ENCODE measurements at places on chromosomes 5 and 9. TPM values are rescaled to one million over a fixed set of nuclear protein-coding genes. Genes with fewer than 3 reads are reported as not detected.

GRCh38 chr5:119470851-119471451 lies 18.7 kb downstream of the HSD17B4 start:
- DNase-seq: no peak

The TOR1A gene
- 15.2 TPM for total RNA-seq

GRCh38 chr9:93596399-93596798 lies 20.0 kb downstream of the PHF2 start:
- no peak for DNase-seq

DNA sequence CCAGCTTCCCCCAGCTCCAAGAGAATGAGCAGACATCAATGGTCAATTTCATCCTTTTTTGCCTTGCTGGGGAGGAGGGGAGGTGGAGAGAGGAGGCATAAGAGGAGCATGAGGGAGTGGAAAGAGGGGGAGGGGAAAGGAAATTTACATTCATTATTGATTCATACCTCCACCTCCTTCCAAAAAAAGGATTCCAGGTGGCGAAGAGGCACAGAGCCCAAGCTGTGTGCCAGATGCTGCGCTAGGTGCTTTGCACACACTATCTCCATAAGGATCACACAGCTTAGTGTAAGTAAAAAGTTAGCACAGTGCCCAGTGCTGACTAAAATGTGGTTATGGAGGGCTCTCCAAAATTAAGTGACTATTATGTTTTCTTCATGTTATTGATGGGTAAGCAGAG lies 11.0 kb downstream of the ASTN2 start:
- no peak for DNase-seq

- DNase-seq: no peak
Observed at GRCh38 chr5:178150977-178151734, 2.5 kb downstream of the NHP2 start.

- no peak for DNase-seq
Observed at GRCh38 chr9:130208600-130209347, 36.6 kb downstream of the NCS1 start.

DNA sequence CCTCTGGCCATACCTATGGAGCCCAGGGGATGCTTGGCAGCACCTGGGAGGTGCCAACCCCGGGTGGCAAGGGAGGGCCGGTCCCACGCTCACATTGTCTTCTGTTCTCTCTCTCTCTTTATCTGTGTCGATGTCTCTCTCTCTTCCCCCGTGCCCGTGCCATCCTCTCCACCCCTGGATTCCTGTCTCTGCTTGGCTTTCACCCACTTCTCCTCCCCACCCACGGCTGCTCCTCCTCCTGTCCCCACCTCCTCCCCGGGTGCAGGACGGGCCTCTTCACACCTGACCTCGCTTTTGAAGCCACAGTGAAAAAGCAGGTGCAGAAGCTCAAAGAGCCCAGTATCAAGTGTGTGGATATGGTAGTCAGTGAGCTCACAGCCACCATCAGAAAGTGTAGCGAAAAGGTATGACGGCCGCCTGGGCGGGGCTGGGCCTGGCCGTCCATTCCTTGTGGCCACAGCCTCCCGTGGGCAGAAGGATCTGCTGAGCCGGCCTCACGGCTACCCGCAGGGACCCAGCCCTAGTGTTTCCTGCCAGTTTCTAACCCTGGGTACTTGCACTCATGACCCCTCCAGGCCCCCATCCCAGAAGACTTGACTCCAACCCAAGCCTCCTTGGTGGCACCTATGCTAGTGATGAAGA lies 22.7 kb downstream of the DNM1 start:
- DNase-seq: no peak

DNA sequence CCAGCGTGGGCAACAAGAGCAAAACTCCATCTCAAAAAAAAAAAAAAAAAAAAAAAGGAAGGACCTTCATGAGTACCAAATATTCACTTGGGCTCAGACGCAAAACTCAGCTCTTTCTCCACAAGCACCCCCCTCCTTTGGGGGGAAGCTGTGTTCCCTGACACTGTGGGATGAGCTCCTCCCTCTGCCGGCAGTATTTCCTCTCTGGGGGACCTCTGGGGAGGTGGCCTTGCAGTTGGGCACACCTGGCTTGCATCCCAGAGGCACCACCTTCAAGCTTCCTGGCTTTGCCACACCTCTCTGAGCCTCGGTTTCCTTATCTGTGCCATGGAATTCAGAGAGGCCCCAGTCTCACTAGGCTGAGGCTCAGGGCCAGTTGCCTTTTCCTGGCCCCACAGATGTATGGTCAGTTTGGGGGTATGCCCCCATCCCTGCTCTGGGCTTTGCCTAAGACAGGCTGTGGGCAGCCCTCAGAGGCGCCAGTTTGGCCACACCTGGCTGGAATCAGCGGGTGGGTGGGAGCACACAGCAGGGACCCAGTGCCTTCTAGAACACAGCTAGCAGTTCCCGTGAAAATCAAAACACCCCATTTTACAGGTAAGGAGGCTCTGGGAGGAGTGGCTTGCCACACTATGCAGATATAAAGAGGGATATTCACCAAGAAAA lies 157.5 kb upstream of the IER5L start:
- DNase-seq: no peak

The SHOC1 gene
- total RNA-seq: not detected

The FOXD1 gene
- not detected for total RNA-seq

GRCh38 chr9:101073122-101073521 lies 44.6 kb downstream of the PLPPR1 start:
- no peak for DNase-seq

The NIM1K gene
- not detected for total RNA-seq

The SLCO4C1 gene
- total RNA-seq: 0.21 TPM

The UBAP2 gene
- total RNA-seq: 27.9 TPM

The ZNG1E gene
- 19.4 TPM for total RNA-seq

The TTC16 gene
- 0.61 TPM for total RNA-seq

DNA sequence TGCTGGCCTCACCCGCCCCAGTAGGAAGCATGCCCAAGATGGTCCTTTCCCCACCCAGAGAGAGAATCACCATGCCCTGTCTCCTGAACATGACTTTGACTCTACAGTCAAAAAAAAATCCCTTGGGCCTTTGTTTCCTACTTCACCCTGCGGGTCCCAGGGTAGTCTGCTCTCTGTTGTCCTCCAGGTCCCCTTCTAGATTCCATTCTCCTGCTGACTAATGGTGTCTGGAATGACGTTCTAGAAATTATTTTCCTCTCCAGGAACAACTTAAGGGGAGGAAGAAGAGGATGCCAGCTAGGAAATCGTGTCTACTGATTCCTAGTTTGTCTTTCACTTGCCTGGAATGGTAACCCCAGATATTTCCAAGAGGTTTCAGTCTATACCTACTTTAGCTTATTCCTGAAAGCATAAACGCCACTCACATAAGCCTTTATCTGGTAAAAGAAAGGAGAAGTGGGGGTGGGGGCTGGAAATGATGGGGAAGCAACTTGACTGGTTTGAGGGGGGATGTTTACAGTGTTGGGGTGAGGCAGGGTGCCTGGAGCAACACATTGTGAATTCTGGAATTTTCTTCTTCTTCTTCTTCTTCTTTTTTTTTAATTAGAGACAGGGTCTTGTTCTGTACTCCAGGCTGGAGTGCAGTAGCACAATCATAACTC lies 93.9 kb downstream of the SNX18 start:
- DNase-seq: no peak

Measured in heart right ventricle (tissue), 16 donors.